ENCODE measurements at places on chromosomes 7 and 10.

GRCh38 chr7:13265271-13265670 lies 577.8 kb downstream of the ARL4A start:
- DNase-seq, result no peak

DNA sequence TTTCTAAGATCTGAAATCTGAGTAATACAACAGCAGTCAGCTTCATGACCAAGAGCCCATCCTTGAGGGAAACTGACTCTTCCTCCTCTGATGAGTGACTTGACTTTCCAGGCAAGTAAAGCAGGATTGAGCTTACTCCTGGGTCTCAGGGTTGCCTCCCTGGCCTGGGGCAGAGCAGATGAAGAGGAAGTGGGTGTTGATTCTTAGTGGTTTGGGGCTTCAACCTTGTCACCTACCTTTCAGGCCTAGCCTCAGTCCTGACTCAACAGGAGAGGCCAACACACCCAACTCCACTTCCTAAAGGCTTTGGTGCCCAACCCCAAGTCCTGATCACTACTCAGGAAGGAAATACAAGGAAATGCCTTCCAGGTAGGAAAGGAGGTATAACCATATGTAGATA lies 54.1 kb downstream of the KCNMA1 start:
- no peak for DNase-seq

DNA sequence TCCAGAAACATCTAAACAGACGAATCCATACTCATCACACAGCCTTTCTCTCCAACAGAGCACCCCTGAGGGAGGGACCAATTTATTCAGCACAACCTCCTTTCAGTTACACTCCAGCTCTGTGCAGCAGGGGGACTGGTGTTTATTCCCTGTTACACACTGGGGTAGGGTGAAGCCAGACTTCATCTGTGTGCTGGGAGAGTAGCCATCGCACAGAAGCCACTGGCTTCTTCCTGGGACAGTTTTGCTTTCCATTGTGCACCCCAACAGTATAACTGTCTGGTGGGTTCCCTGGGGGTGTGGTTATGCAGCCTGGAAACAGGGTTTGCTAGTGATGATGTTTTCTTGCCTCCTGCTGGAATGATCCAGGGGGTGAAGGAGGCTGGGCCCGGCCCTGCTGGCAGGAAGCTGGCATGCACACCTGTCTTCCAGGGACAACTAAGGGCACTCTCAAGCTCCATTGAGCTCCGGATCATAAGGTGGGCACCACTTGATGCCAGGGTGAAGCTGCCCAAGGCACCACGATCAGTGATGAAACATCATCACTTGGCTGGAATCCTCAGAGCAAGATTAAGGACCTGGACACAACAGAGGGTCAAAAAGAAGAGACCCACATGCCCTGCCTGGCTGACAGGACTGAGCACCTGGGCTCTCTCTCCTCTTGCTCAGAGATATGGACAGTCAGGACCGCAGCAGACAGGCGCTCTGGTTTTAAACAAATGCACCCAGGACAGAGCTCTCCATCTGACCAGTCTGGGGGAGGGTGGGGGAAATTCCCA lies 293.2 kb downstream of the GRID1 start:
- no peak for DNase-seq

DNA sequence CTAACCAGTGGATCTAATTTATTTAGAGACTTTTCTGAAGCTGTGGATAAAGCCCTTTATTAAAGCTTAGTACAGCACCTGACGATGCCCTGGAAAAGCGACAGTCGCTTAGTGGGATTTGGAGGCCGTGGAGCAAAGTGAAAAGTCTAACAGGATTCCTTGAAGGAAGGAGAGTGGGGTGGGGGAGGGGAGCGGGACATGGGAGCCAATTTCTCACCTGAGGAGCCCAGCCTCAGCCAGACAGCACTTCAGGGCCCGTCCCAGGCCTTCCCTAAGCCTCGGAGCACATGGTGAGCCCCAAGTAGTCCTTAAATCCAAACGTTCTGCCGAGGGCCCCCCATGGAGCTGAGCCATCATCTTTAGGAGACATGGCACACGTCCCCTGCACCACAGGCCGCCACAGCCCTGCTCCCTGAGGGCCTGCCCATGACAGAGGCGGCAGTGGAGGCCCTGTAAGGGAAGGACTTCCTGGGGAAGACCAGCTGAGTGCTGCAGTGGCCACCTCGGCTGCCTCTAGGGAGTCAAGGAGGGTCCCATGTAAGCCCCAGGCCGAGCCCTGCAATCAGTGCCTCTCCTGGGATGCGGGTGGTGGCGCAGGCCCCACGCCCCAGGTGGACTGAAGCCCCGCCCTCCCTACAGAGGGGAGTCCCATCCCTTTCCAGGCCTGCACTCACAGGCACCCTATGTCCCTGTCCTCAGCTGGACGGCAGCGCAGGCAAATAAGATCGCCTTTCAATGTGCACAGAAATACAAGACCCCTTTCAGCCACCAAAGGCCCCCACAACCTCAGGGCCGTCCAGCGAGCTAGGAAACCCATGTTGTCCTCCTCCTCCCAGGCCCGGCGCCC lies 187.0 kb downstream of the MAD1L1 start:
- no peak for DNase-seq

DNA sequence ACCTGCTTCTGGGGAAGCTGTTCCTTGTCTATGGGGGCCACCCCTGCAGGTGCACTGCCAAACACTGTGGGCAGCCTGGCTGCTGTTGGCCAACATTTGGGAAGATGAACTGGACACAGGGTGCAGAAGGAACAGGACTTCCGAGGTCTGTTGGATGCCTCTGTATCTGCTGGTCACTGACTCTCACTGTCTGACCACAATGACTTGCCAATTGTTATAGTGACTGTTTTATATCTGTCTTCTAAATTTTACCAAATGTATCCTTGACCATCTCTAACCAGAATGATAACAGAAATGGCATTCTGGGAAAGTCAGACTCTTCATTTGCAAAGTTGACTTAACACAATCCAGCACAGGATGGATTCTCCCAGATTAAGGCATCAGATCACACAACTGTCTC lies 214.0 kb upstream of the PRSS58 start:
- DNase-seq, result no peak

GRCh38 chr7:153943457-153943856 lies 108.7 kb upstream of the DPP6 start:
- no peak for DNase-seq

GRCh38 chr10:32956365-32957197 lies 1.4 kb downstream of the ITGB1 start:
- no peak for DNase-seq

GRCh38 chr10:23474626-23475025 lies 35.8 kb downstream of the OTUD1 start:
- DNase-seq, result no peak

DNA sequence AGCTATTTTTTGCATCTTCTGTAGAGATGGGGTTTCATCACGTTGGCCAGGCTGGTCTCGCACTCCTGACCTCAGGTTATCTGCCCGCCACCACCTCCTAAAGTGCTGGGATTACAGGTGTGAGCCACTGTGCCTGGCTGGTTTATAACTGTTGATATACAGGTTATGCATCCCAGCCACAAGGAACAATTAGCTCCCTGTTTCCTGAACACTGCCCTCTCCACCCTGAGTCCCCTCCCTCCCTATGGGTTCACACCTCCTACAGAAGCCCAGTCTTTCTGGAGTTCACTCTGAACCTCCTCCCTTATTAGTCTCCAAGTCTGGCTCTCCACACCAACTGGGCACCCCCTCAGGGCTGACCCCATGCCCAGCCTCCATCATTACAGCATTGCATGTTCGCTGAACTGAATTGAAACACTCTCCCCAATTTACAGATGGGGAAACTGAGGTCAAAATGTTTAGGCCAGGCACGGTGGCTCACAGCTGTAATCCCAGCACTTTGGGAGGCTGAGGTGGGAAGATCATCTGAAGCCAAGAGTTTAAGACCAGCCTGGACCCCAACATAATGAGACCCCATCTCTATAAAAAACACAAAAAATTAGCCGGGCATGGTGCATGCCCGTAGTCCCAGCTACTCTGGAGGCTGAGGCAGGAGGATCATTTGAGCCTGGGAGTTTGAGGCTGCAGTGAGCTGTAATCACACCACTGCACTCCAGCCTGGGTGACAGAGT lies 1.7 kb upstream of the CLIP2 start:
- no peak for DNase-seq

DNA sequence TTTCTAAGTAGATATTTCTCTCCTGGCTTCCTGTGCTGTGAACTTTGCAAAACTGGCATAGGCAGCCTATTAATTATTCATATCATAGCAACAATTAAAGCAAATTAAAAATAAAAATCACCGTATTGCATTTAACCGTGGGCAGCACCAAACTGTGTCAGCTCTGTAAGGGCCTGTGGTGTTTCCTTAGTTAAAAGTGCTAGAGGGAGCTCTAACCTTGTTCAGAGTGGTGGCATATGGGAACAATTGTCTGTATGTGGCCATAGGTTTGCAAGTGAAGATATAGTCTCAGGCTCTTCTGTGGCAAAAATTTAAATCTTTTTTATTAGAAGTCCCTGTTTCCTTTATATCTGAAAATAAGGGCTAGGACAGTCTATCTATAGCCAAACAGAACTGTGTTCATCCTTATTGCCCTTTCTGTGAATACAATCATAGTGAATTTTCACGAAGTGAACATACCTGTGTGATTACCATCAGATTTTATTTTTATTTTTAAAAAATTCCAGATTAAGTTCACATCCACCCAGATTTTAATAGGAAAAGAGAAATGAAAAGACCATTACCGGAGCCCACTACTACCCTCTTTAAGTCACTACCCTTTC lies 92.6 kb downstream of the POLL start:
- no peak for DNase-seq

GRCh38 chr10:27240212-27241009 lies at the start of gene ACBD5:
ACBD5 (minus strand) TSS chr10:27240797; CDS start chr10:27240688, 109 bp downstream.
- peak; percentile 55 for DNase-seq

DNA sequence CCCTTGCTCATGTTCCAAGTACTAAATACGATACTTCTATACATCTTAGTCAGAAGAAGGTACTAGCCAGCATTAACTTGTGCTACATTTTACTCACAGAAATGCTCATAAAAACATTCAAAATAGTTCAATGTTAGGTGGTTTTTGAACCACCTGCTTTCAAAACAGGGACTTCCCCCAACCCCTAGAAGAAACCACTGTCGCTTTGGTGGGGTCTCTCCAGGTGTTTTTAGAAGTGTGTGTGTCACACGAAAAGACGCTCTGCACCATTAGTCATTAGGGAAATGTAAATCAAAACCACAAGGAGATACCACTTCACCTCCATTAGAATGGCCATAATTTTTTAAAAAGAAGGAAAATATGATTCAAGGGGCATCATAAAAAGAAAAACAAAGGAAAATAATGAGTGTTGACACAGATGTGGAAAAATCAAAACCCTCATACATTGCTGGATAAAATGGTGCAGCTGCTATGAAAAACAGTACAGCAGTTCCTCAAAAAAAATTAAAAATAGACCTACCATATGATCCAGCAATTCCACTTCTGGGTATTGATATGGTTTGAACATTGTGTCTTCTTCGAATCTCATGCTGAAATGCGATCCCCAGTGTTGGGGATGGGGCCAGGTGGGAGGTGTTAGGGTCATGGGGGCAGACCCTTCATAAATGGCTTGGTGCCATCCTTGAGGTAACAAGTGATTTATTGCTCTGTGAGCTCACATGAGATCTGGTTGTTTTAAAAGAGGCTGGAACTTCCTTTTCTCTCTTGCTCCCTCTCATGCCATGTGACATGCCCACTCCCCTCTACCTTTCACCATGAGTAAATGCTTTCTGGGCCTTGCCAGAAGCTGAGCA lies 74.2 kb downstream of the MALSU1 start:
- peak; percentile 11 for DNase-seq

DNA sequence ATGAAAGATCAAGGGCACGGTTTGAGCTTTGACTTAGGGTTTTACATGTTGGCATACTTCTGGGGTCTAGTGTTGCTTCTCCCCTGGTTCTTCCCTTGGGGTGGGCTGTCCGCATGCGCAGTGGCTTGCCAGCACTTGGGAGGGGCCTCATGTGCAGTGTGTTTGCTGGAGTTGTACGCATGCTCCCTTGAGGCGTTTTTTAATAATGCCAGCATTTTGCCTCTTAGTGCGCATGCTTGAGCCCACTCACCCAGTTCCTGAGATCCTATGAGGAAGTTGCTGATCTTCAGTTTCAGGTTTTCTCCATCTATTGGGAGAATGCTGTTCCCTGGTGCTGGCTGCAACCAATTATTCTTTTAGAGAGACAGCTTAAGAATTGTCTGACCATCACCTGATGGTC lies 113.4 kb upstream of the GPR141 start:
- DNase-seq, result no peak

- DNase-seq, result no peak
Measured at GRCh38 chr7:75878312-75878768, 494 bp upstream of the RHBDD2 start.

DNA sequence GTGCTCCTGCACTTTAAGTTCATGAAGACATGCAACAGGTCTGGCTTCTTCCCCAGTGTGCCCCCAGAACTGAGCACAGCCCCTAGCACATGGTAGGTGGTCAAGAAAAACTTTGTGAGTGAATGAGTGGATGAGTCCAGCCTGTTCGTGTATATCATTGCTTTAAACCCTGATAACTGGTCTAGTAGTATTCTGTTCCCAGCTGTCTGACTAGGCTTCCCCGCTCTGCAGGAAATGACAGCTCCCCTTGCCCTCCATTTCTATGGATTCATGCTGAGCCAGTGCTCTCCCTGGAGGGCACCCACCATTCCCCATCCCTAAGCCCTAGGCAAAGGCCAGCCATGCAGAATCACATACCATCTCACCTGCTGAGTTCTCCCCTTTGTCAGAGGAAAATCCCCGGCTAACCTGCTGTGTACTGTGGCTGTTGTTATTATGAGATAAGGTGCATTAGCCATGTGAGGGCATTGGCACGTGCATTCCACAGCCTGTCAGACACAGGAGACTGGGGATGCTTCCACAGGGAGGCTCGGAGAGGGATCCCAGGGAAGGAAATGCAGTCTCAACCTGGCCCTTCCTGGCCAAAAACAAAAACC lies 698.9 kb downstream of the GRID1 start:
- DNase-seq, result no peak

DNA sequence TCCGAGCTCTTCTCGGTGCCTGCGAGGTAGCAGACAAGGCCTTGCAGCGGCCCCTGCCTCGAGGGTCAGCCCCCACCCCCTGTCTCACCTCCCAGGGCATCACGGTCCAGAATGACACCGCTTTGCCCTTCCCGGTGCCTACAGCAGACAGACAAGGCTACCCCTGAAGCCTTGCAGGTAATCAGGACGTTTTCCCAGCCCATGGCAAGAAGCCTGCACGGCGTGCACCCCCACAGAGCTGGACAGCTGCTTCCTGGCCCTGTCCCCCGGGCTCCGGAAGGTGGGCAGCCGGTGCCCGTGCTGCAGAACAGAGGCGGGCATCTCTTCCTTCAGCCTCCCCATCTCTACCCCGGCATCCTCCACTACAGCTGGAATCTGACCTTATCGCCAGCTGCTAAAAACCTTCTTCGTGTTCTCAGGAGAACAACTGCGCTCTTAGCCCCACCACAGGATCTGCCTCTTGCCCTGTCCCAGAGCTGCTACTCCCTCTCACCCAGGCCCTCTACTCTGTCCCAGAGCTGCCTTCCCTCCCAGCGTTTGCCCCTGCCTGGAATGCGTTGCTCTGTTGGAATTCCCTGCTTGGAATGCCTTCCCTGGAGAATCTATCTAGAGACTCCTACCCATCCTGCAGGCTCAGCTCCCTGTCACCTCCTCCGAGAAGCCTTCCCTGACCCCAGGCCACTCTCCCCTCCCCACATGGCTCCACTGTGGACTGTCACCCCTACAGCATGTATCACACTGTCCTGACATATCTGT lies 4.7 kb downstream of the MYL10 start:
- no peak for DNase-seq

Data from stimulated activated CD8-positive, alpha-beta memory T cell treated with anti-CD3 and anti-CD28 coated beads, Interleukin-7, amount 100 ng/mL, for 24 hours (primary cell).